ENCODE measurements at places on chromosomes 1 and 21.

GRCh38 chr1:37850352-37850955 is 8.9 kb downstream of the MTF1 start:
- no peak for DNase-seq

GRCh38 chr1:151326619-151327222 is 495 bp downstream of the PI4KB start:
- no peak for DNase-seq

- no peak for DNase-seq
Observed at GRCh38 chr21:35120631-35121180, 71.6 kb upstream of the RUNX1 start.

- no peak for DNase-seq
Observed at GRCh38 chr1:165629848-165630628, 996 bp upstream of the MGST3 start.

GRCh38 chr1:202229376-202229775 is 35.8 kb downstream of the LGR6 start:
- DNase-seq, result no peak

GRCh38 chr1:13517193-13517812 is 3.5 kb upstream of the LRRC38 start:
- DNase-seq, result no peak

GRCh38 chr1:175493321-175494010 is 249.9 kb downstream of the TNR start:
- no peak for DNase-seq

DNA sequence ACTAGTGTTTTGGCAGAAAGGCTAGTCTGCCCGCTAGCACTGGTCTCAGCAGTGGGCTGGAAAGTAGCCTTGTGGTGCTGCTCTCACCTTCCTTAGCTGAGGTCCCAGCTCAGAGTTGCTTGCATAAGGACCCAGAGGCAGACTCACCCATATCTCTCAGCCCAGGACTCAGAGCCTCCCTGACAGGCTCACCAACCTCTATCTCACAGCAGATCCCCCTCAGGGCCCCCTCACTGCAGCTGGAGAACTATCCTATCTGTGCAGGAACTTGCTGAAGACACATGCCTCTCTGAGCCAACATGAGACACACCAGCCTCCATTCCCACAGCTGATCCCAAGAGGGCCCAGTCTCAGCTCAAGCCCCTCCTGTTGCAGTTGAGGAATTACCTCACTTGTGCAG is 82.6 kb downstream of the IARS2 start:
- no peak for DNase-seq

DNA sequence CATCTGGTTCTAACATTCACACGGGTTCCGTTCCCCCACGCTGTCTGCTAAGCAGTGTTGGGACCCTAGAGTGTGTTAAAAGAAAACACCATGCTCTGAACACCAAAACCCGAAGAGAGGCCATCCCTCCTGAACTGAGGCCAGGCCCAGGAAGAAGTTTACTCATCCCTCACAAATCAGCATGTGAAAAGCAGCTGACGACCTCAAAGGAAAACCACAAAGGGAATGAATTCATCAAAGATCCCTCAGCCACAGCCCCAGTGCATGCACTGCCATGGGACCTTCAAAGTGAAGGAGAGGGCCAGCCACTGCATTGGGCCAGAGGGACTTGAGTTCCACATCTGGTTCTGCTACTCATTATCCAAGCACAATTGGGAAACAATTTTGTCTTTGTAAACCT is 7.0 kb upstream of the PSEN2 start:
- DNase-seq, result no peak

DNA sequence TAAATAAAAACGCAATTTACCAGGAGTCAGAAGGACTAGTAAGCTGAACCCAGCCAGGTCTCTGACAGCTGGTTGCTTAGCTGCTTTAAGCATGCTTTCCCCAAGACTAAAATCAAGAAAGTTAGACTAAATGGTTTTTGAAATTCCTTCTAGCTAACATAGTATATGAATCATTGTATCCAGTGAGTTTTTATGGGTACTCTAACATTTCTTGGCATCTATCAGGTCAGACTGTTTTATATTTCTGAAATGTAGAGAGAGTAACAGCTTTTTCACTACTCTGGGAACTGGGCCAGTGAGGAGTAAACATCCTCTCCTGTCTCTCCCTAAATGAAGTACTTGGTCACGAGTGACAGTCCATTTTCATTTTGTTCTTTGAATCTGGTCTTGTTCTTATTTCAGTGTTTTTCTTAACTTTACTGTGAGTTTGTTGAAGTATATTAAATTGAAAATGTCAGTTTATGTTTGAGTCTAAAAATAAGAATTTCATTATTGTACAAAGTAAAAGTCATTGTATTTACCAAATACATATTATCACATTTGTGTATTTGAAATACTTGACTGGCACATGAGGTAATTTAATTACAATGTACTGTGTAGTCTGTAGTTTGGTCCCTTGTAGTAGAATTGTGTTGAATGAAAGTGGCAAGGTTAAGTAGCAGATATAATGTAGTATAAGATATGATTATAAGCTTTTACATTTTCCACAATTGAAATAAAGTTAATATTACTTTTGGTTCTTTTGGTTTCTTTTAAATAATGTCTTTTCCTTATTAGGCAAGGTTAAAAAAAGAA is 47.6 kb downstream of the PKN2 start:
- DNase-seq, result no peak

GRCh38 chr1:109559995-109560394 is 11.6 kb downstream of the GNAI3 start:
- no peak for DNase-seq

DNA sequence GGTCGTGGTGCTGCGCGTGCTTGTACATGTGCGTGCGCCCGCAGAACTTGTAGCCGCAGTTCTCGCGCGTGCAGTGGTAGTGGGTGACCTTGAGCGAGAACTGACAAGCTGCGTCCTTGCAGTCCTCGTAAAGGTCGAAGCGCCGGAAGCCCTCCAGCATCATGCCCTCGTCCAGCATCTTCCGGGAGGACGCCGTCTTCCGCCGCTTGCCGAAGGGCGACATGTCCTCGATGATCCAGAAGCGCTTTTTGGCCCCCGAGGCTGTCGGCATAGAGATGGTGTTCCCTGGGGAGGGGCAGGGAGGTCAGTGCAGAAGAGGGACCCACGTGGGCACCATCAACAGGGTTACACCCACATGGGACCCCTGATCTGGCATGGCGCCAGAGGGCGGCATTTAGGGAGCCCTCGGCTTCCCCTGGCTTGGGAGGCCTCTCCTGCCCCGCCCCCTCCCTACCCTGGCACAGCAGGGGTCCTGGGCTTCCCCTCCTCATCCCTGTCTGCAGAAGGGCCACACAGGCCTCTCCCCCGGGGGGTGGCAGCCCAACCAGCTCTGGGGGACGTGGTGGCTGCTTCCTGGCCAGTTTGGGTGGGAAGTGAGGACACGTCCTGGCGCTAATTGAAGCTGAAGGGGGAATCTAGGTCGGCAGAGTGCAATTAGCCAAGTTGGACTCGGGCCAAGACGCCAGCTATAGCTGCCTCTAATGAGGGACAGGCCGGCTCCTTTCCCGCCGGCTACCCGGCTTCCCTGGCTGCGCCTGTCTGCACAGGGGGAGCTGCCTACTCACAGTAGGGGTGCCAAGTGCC is 156.5 kb downstream of the CASZ1 start:
- DNase-seq, result no peak

DNA sequence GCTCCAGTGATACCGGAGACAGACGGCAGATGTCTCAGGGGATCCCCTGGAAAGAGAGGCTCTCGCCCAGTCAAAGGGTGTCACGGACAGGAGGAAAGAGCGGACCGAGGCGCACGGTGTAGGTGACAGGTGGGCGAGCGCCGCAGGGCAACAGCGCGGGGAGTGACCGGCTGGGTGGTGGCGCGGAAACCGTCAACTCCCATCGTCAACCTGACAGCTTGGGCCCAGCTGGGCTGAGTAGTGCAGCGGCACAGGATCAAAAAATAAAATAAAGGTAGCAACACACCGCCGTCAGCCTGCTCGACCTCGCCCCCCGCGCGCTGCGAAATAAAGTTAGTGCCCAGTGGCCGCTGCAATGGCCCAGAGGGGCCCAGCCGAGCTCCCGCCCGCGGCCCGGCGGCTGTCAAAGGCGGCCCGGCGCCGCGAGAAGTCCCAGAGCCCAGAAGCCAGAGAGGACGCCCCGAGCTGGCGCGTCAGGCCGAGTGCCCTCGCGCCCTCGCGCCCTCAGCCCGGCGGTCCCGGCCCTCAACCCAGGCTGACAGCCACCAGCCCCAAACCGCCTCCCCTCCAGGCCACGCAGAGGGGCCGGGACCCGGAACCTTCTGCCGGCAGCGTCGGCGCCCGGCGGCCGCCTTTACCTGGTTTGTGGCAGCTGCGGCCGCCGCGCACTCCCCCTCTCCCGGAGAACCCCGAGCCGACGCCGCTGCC is at the start of gene LYST:
Gene LYST (minus strand): TSS at position 702 of the 708 bp plus-strand sequence. CDS start 36,489 bp downstream, outside the sequence.
- peak; percentile 70 for DNase-seq

- peak; percentile 90 for DNase-seq
Observed at GRCh38 chr1:46183079-46183847, 7.0 kb upstream of the P3R3URF start.

DNA sequence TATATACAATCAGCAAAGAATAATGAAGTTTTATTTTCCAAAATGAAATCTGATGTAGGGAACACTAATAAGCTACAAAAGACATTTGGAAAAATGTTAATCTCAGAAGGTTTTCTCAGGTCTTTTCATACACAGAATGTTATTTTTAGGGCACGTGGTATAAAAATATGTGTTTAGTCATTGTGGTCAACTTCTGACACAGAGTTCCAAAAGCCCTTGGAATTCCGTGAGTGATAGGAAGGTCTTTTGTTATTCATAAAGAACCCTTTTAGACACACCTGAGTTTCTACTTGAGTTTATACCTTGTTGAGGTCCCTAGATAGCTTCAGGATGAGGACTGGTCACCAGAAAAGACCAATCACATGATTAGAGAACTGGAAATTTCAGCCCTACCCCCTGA is 277.6 kb upstream of the NCAM2 start:
- DNase-seq, result no peak

DNA sequence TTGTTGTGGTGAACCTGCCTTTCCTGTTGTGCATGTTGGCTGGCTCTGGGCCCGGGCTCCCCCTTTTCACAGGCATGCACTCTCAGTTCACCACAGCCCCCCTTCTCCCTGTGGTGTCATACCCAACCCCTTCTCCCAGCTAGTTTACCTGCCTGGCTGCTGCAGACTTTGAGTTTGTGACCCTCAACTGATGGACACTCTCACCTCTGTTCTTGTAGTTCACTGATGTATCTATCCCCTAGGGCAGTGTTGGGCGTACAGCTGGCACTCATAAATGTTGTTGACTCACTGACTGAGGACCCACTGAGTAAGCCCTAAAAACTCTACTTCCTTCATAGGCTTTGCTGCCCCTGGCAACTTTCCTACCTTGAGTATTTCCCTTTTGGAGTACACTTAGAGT is 54.9 kb downstream of the WDR64 start:
- DNase-seq, result no peak

All from GOT3 (cell line).